Posterior cingulate gyrus (tissue), 11 donors: ENCODE measurements at places on chromosomes 1 and 21.

DNA sequence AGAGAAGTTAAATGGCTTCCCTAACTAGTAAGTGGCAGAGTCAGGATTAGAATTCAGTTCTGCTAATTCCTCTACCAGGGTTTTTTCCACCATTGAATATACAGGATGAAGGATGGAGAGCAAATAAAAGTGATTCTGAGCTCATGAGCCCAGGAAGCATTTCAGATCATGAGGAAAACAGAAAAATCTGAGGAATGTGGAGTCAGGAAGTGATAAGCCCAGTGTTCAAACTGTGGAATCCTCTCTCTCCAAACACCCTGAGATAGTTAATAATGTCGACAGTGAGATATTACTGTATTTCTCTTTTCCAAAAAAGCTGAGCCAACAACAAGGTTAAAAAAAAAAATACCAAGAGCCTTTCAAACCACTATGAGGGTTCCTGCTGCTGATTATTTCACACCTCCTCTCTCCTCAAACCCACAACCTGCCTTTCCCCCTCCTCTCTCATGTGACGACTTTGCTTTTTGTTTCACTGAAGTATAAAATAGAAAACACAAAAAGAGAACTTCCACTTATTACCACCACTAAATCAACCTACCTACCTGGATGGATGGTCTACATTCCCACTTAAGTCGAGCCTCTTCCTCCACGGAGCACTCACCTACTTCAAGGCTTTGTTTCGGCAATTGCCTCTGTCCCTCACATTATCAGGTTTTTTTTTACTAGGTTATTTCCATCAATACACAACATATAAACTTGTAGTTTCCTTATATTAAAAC, 8.9 kb downstream of the SLAMF1 start:
- DNase-seq: no peak

- DNase-seq: no peak
Measured at GRCh38 chr1:12614402-12615158, 3.4 kb downstream of the DHRS3 start.

GRCh38 chr1:202293569-202293968, 48.2 kb downstream of the UBE2T start:
- no peak for DNase-seq

DNA sequence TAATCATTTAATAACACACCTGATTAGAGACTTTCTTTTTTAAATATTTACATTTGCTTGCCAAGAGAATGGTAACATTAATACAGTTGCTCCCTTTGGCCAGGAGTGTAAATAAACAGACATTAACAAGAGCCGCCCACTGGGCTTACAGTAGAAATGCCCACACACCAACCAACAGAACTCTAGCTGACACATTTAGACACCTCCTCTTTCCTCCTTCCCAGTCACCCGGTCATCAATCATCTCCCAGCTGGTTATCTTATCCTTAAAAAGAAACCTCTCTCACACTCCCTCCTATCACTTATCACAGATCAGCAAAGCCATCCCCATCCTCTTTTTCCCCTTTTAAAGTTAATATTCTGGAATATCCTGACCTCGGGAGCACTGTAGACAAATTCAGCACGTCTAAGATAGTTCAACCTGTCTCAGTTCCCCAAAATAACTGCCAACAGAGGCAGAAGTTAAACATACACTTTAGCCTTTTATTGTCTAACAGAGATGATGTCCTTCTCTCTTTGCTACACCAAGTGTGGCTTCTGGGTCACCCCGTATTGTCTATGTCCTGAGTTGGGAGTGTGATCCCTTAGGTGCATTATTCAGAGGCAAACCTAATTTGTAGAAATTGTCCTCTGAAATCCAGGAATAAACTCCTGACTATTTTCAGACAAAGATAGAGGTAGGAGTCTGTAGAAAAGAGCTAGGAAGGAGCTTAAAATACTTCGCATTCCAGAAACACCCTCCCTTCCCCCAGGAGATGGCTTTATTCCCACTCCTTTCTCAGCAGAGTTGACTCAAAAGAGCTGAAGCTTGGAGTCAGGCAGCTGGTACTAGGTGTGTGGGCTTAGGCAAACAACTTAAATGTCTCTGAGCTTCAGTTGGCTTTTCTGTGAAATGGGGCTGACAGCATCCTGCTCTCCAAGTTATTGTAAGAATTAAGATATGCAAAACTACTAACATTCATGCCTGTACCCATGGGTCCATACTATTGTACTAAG, 8.8 kb downstream of the MYCL start:
- no peak for DNase-seq

- DNase-seq: no peak
Measured at GRCh38 chr1:150273311-150273710, 721 bp downstream of the C1orf54 start.

GRCh38 chr1:27858072-27858948, 14.0 kb upstream of the THEMIS2 start:
- peak; percentile 72 for DNase-seq

- no peak for DNase-seq
Measured at GRCh38 chr21:14116080-14116481, 94.7 kb downstream of the LIPI start.

GRCh38 chr1:113937146-113937545, 8.0 kb downstream of the HIPK1 start:
- no peak for DNase-seq

GRCh38 chr1:212655668-212656440, 43.8 kb downstream of the BATF3 start:
- no peak for DNase-seq

DNA sequence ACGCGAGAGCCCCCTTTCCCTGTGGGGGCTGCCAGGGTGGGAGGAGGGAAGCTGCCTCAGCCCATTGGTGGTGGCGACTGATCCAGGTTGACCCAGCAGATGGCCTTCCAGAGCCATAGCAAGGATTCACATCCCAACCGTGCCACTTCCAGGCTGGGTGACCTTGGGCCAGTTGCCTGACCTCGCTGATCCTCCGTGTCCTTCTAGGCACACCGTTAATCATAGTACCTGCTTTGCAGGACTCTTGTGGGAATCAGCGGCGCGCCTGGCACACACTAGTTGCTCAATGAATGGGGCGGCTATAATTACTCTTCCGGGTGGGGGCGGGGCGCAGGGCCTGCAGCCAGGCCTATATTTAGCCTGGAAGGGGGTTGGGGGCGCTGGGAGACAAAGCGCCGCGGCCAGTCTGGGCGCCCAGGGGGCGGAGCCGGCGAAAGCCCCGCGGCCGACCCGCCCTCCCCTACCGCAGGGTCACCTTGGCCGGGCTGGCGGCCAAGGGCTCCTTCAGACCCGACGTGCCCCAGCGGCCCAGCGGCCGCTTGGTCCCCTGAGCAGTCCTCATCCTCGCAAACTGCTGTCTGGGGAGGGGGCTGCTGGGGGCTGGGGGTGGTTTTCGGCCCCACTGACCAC, 5.1 kb downstream of the HSPB7 start:
- no peak for DNase-seq

DNA sequence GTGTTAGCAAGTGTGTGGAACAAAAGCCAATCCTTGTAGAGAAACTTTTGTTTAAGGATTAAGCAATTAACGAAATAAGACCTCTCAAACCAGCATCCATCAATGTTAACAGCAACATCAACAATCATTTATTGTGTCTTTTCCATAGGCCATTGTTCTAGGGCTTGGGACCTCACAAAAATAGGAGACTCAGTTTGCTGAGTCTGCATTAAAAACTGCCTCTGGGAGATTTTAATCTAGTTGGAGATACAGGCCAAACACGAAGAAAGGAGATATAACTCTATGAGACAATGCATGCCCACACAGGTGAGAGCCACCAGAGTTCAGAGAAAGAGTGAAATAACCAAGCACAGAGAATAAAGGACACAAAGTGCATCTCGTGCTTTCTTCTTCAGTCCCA, 14.4 kb upstream of the SELP start:
- no peak for DNase-seq

DNA sequence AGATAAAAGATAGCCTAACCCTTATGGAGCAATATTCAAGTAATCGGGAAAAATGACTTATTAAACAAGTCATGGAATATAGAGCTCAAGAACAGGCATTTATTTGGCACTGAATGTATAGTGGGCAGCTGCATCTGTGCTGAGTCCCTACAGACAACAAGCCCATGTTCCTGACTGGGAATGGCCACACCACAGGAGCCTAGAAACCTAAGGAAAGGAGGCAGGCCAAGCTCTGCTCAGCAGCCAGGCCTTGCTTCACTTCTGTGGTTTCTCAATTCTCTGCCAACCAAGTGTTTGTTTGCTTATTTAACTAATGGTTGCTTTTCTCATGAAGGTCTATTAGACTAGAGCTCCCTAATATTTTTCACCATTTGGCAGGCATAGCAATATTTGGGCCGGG, 21.5 kb downstream of the AK2 start:
- no peak for DNase-seq
